ENCODE measurements at places on chromosomes 3 and 15.

- DNase-seq: no peak
- no peaks in the 10 kb centered on the region for H3K36me3 ChIP-seq
- H3K4me1 ChIP-seq: peaks cover 3% of the 10 kb centered on the region
Measured at GRCh38 chr15:95494971-95495541, 835.4 kb upstream of the NR2F2 start.

DNA sequence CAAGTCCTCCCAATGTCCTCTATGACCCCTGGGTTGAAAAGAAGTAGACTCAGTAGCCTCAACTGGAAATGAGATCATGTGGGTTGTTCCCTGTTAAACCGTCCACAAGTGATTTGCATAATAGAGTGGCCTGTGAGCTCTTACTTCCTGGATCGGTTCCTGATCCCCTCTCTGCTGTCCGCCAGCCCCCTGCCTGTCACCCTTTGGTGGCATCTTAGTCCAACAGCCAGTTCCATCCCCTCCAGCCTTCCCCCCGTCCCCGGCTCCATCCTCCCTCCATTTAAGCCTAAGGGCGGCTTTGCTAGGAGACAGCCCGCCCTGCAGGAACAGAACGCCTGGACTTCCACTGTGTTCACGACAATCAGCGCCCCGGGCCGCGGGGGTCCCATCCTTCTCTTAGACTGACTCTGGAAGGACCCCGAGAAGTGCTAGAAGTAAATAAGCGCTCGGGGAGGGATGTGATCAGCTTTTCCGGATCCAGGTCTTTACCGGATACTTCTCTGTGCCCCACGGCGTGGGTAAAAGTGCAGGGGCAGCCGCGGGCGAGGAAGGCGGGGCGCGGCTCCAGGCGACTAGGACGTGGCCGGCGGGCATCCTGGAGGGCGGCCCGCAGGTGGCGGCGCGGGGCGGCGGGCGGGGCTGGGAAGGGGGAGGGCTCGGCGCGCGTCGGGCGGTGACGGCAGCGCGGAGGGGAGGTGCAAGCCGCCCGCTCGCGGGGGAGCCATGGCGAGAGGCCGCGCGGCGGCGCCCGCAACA, 51.2 kb upstream of the ULK4 start:
- peak overlapping the region; percentile 8 for H3K27ac ChIP-seq
- peak overlapping the region; percentile 82 for H3K4me3 ChIP-seq
- peak; percentile 70 for DNase-seq

DNA sequence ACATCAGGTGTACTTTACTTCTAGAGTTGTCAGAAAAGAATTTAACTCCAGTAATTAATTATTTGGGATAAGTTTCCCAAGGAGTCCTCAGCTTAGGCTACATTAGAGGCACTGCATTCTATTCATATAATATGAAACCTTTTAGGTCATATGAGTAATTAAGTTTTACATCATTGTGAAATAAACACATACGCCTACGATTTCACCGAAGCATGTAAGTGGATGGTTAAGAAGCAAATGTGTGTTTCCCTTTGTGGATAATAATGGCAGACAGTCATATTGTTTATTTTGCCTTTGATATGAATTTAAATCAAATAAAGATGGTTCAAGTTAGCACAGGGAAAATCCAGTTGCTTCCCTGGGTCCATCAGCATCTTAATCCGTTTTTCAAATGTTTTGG, 535.9 kb upstream of the ATP11B start:
- no peaks in the 10 kb centered on the region for H3K36me3 ChIP-seq
- no peak for DNase-seq
- no peak overlapping the region for H3K4me3 ChIP-seq
- no peak overlapping the region for H3K27ac ChIP-seq
- peaks cover 10% of the 10 kb centered on the region for H3K27me3 ChIP-seq

GRCh38 chr15:48596841-48597240, 48.7 kb downstream of the FBN1 start:
- H3K27me3 ChIP-seq: no peaks in the 10 kb centered on the region
- no peak overlapping the region for H3K27ac ChIP-seq
- H3K36me3 ChIP-seq: peaks cover 96% of the 10 kb centered on the region
- peaks cover 2% of the 10 kb centered on the region for H3K4me1 ChIP-seq
- H3K4me3 ChIP-seq: no peak overlapping the region

- no peak overlapping the region for H3K4me3 ChIP-seq
- no peak for DNase-seq
- H3K27me3 ChIP-seq: no peaks in the 10 kb centered on the region
- no peak overlapping the region for H3K27ac ChIP-seq
Measured at GRCh38 chr3:21752749-21753347, 1.8 kb upstream of the ZNF385D start.

GRCh38 chr3:149316437-149316836, 17.0 kb downstream of the TM4SF18 start:
- H3K27me3 ChIP-seq: no peaks in the 10 kb centered on the region
- no peaks in the 10 kb centered on the region for H3K36me3 ChIP-seq
- no peak overlapping the region for H3K27ac ChIP-seq

GRCh38 chr3:27571345-27571744, 87.2 kb upstream of the SLC4A7 start:
- H3K4me1 ChIP-seq: peaks cover 2% of the 10 kb centered on the region
- no peak overlapping the region for H3K27ac ChIP-seq
- H3K4me3 ChIP-seq: no peak overlapping the region
- H3K36me3 ChIP-seq: no peaks in the 10 kb centered on the region
- no peaks in the 10 kb centered on the region for H3K27me3 ChIP-seq

DNA sequence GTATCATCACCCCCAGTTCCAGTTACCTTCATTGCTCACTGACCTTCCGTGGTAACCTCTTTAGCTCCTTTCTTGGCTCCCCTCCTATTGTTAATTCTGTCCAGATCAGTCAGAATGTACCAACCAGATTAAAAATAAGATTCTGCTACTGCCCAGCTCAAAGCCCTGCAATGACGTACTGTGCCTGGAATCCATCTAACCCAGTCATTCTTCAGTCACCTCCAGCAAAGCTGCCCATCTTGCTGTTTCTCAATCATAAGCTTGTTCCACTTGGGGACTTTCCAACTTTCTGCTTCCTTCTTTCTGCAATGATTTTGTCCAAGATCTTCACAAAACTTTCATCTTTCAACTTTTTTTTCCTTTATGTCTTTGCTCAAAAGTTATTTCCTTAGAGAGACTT, 512.0 kb upstream of the ZNF385D start:
- no peaks in the 10 kb centered on the region for H3K4me1 ChIP-seq
- no peak overlapping the region for H3K27ac ChIP-seq
- DNase-seq: peak; percentile 15
- H3K36me3 ChIP-seq: no peaks in the 10 kb centered on the region
- no peaks in the 10 kb centered on the region for H3K27me3 ChIP-seq
- H3K4me3 ChIP-seq: no peak overlapping the region

DNA sequence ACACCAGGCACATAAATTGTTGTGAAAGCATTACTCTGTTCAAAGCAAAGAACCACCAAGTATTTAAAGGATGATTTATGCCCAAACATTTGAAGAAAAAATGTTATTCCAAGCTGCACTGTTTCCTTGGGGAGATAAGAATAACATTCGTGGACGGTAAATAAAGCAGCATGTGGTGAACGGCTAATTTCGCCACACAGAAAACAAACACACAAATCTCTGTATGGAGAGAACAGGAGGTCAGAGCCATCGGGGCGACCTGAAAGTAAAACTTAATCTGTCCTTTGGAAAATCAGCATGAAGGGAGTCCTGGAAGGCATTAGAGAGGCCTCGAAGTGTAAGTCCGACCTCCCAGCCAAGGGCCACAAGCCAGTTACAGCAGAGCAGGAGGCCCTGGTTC, 27.1 kb upstream of the GABRG3 start:
- H3K36me3 ChIP-seq: no peaks in the 10 kb centered on the region
- H3K27ac ChIP-seq: no peak overlapping the region
- H3K4me1 ChIP-seq: no peaks in the 10 kb centered on the region

DNA sequence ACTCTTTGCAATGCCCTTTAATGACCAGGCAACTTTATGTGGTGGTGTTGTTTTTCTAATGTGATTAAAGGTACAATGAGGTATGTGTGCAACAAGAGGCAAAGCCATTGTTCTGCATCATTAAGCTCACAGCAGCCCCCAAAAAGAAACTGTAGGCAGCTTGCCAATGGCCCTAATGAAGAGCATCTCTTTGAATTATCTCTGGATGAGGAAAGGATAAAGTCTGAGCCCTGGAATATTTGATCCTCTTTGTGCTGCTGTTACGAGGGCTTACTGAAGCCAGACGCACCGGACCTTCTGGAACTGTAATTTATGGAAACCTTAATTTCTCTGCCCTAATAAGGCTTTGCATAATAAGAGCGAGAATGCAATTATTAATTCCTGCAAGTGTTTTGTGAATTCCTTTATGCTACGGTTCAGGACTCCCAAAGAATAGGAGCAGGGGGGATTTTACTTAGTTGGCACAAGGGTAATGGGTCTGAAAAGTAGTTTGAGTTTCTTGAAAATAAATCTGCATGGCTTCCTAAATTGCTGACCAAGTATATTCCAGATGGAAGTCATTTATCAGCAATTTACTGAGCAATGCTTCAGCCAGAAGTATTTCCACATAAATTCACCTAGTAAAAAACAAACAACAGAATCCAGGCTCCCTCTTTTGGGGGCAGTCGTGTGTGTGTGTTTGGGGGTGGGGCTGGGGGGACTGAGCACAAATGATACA, 193.4 kb downstream of the PDZRN3 start:
- H3K4me3 ChIP-seq: no peak overlapping the region

- no peaks in the 10 kb centered on the region for H3K27me3 ChIP-seq
- no peak for DNase-seq
- H3K27ac ChIP-seq: no peak overlapping the region
- H3K4me1 ChIP-seq: peaks cover 3% of the 10 kb centered on the region
Measured at GRCh38 chr3:46131884-46132450, 76.1 kb downstream of the CCR1 start.

DNA sequence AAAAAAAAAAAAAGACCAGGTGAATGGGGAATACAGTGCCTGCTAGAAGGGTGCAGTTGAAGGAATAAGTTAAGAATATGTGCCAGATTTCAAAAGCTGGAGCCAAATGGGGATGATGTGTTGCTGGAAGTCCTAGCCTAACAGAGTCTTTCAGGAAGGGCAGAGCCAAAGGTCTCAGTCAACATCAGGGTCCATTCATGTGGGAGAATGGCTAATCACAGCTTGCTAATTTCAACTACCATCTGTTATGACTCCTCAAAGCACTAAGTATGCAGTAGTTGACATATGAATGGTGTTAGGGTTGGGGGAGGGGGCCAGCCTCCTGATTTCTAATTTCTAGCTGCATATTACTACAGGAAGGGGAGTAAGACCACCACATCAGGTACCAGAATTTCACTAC, 4.4 kb downstream of the ZBTB38 start:
- no peaks in the 10 kb centered on the region for H3K27me3 ChIP-seq
- peaks cover 19% of the 10 kb centered on the region for H3K36me3 ChIP-seq
- H3K4me1 ChIP-seq: peaks cover 19% of the 10 kb centered on the region

DNA sequence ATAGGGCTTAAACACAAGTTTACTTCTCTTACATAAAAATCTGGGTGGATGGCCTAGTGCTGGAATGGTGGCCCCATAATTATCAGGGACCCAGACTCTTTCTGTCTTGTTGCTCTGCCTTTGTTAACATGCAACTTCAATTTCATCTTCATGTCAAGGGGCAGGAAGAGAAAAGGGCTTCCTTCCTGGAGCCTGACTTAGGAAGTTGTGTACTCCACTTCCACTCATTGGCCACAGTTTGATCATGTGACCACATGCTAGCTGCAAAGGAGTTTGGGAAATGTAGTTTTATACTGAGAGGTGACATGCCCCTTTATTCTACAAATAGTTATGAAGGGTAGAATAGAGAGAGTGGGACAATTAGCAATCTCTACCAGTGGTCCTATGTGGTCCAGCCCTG, 39.3 kb downstream of the RHCG start:
- DNase-seq: peak; percentile 19
- H3K4me1 ChIP-seq: no peaks in the 10 kb centered on the region
- H3K4me3 ChIP-seq: no peak overlapping the region
- H3K36me3 ChIP-seq: no peaks in the 10 kb centered on the region

DNA sequence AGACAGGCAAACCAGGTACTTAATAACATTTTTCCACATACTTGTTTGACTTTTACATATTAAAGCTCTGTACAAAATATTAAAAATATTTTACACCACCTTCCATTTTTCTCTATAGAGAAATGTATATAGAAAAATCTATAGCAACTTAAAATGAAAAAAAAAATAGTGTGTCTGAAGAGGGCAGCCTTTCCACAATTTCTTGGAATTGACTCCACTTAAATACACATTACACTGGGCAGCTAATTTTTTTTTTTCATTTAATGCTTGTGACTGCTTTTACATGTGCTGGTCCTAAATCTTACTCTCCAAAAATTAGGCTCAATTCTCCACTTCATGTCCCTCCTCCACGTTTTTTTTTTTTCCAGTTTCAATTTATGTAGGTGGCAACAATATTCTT, 427.0 kb upstream of the RBMS3 start:
- no peak overlapping the region for H3K4me3 ChIP-seq
- no peaks in the 10 kb centered on the region for H3K36me3 ChIP-seq
- DNase-seq: peak; percentile 17
- H3K4me1 ChIP-seq: no peaks in the 10 kb centered on the region
- H3K27me3 ChIP-seq: no peaks in the 10 kb centered on the region
- no peak overlapping the region for H3K27ac ChIP-seq

- no peak overlapping the region for H3K27ac ChIP-seq
- peak; percentile 36 for DNase-seq
- peaks cover 8% of the 10 kb centered on the region for H3K4me1 ChIP-seq
- H3K36me3 ChIP-seq: no peaks in the 10 kb centered on the region
Measured at GRCh38 chr3:195549931-195550519, 6.9 kb upstream of the PPP1R2 start.

DNA sequence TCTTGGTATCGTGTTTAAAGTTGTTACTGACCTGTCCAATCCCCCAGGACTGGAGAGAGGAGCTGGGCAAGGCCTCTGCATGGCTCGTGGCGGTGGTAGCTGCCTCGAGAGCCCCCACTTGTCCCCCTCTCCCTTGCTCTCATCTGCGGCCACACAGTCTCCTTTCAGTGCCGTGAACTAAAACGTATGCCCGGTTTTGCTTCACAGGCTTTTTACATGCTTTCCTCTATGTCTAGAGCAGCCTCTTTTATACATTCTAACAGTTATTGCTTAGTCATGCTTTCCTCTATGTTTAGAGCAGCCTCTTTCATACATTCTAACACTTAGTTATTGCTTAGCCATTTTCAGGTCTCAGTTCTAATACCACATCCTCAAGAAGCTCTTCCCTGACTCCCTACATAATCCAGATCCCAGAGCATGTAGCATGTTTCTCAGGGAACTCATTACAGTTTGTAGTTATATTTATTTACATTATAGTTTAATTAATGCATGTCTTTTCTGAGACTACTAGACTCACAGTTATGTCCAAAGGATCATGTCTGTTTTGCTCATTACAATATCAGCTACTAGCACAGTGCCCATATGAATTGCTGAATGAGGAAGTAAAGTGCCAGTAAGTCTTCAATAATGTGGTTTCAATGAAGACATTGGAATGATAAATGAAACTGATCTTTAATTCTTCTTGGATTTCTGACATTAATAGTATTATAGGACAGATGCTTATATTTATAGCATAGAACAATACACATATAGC, 66.5 kb upstream of the TBL1XR1 start:
- H3K27ac ChIP-seq: peak overlapping the region; percentile 24
- H3K4me3 ChIP-seq: no peak overlapping the region
- peaks cover 9% of the 10 kb centered on the region for H3K4me1 ChIP-seq
- no peaks in the 10 kb centered on the region for H3K36me3 ChIP-seq
- no peaks in the 10 kb centered on the region for H3K27me3 ChIP-seq

- H3K36me3 ChIP-seq: no peaks in the 10 kb centered on the region
- no peaks in the 10 kb centered on the region for H3K4me1 ChIP-seq
- H3K4me3 ChIP-seq: no peak overlapping the region
- H3K27me3 ChIP-seq: no peaks in the 10 kb centered on the region
- no peak overlapping the region for H3K27ac ChIP-seq
Measured at GRCh38 chr3:186997061-186997460, 66.7 kb downstream of the ST6GAL1 start.

- no peak overlapping the region for H3K4me3 ChIP-seq
- H3K27me3 ChIP-seq: peaks cover 19% of the 10 kb centered on the region
Measured at GRCh38 chr3:183540501-183541234, 14.8 kb downstream of the KLHL6 start.
